ENCODE measurements at places on chromosomes 6 and 20.

DNA sequence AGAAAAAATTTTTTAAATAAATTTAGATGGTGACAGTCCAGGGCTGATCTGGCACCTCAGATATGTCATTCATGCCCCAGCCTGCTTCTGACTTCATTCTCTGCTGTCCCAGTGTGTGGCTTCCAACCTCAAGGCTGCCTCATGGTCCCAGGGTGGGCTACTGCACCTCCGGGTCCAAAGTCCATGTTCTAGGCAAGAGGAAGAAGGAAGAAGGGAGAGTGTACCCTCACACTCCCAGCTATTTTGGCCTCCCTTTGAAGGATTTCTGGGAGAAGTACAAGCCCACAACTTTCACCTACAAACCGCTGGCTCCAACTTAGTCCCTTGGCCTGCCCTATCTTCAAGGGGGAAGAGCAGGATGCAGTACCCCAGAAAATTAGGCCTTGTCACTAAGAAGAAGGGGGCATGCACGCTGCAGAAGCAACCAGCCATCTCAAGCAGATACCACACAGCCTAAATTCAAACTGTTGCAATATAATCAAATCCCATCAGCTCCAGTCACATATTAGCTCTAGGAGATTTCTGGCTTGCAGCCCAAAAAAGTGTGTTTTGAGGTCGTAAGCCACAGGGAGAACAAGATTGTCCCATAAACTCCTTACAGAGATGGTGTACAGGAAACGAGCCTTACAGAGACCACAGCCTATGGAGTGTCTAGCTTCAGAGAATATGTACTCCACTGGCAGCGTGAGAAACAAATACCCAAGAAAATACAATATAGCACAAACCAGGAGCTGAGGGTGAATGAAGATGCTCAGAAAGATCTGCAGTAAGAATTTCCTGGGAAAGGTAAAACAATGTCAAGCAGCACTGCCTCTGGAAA is 906 bp upstream of the BTN3A2 start:
- DNase-seq = peak; percentile 26

DNA sequence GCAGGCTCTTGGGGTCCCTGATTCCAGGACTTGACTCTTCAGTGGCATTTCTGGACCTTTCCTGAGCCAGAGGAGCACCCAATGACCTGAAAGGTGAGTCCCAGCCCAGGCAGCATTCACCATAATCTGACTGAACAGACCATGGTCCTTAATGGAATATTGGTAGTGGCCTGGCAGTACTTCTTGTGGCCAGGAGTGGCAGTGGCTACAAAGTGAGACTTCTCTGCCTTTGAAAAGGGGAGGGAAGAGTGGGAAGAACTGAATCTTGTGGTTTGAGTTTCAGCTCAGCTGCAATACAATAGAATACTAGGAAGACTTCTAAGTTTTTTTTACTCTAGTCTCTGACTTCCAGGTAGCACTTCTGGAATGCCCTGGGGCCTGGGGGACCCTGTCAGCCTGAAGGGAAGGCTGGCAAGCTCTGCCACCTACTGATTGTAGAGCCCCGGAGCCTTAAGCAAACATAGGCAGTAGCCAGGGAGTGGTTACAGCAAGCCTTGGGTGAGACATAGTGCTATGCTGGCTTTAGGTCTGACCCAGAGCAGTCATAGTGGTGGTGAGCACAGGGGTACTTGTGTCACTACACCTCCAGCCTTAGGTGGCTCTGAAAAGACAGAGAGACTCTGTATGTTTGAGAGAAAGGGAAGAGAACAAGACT is 674.2 kb upstream of the MANEA start:
- no peak for DNase-seq

- DNase-seq = no peak
Observed at GRCh38 chr6:110068592-110068967, 90.5 kb downstream of the GPR6 start.

DNA sequence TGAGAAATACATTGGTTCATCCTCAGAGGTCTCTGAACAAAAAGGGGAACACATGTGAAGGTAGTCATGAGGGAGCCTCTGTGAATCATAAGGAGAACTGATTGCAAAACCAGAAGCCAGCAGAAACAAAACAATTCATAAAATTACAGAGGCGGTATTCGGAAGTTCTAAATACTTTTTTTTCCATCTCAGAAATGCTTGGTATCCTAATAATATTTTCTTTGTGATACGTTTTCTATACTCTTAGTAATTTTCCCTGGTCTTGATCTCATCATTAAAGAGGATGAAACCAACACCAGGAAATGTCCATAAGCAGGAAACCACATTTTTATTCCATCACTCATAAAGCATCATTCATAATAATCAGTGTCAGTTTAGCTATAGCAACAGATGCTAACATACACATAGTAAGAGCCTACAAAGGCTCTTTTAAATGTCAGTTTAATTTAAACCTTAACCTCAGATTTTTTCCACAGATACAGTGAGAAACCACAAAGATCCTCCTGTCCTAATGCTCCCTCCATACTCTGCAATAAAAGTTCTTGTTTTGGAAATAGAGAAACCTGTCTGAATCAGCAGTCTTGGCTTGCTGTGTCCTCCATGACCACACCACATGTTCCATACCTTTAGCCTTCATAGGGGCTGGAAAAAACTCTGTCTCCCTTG is 29.2 kb downstream of the SGK1 start:
- DNase-seq = peak; percentile 55

GRCh38 chr6:43964659-43965570 is 162.3 kb downstream of the MRPL14 start:
- DNase-seq = no peak

DNA sequence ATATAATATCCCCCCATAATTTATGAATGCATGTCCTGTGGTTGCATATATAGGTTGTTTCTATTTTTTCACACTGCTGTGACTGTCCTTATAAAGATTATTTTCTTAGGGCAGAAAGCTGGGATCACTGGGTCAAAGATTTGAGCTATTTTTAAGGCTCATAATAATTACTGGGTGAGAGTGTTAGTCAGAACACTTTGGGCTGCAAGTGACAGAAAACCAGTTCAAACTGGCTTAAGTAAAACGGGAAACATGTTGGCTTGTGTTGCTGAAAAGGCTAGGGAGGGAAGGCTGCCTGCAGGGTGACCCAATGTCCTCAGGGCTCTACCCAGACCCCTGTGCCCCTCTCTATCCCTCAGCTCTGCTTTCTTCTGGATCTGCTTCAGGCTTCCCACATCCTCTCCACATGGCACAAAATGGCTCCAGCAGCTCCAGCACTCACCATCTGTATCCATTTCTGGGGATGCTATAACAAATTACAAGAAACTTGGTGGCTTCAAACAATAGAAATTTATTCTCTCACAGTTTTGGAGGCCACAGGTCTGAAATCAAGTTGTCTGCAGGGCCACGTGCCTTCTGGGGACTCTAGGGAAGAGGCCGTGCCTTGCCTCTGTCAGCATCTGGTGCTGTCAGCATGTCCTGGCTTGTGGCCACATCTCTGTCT is 33.1 kb upstream of the MLN start:
- no peak for DNase-seq

- DNase-seq = no peak
Observed at GRCh38 chr6:8143945-8144344, 41.6 kb upstream of the EEF1E1 start.

GRCh38 chr6:148556410-148556809 is 190.4 kb upstream of the UST start:
- DNase-seq = no peak

DNA sequence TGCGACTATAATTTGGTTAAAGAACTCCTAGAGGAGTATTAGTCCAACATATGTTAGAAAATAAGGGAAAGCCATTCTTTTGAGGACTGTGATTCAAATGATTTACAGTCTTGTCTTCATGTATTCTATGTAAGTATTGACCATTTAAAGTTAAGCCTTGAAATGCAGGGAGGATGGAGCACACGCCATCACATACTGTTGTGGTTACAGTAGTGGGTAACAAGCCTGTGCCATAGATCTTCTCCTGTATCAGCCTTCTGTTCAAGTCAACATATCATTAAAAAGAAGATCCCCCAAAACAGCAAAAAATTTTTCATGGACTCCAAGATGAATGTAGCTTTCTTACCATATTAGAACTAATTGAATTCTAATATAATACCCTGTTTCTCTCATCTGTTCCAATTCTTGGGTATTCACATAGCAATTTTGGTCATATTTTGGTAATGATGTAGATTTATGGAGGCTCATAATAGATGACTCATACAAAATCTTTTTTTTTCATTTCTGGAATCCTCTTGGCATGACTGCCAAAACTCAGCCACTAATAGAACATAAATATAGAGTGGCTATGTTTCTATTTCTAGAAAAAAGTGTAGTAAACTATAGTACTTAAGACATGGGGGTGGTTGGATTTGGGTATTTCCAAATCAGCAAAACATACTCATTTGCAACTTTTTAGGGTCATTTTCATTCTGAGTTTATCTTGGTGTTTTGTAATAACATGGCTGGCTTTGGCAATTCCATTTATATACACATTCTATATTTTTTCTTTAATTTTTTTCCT is 413.5 kb downstream of the BCKDHB start:
- no peak for DNase-seq

GRCh38 chr20:50085481-50086365 is 27.2 kb downstream of the UBE2V1 start:
- peak; percentile 20 for DNase-seq
